Foreskin melanocyte (primary cell): ENCODE measurements at places on chromosomes 12 and 14.

DNA sequence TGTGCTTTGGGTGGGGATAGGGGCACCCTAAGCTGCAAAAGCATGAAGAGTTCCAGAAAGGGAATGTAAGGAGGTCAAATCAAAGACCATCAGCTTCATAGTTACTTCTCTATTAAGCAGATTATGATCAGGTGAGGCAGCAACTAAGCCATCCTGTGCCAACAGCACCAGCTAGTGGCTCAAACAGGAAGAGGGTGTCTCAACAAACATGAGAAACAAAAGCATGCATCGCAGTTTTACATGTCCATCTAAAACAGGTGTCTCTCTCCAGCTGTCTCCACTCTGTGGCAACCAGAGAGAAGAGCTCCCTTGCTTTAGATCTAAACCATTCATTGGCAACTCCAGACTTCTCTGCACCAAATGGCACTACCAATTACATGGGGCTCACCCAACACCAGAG is 52.9 kb downstream of the ACTN1 start:
- DNase-seq = no peak

DNA sequence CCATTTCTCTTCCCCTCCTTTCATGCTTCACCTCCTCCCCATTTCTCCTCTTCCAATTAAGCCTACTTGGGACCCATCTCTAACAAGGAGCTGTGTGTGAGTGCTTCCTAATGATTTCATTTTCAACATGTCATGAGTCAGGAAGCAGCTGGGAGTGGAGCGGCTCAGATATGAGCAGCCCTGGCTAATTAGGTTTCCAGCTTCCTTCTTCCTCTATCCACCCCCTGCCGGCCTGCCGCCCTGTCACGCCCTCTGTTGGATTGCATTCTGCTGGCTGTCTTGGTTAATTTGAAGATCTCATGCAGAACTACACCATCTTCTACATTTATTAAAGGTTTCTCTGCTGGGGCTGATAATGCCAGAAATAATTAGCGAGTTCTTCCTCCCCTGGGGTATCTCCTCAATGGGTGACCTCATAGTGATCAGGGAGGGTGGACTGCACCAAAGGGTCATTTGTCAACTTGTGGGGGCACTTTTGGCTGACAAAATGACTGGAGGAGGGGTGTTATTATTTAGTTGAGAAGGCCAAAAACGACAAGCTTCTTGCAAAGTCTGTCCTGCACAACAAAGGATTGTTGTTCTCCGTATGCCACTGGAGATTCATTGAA is 300.9 kb upstream of the SRRM4 start:
- peak; percentile 18 for DNase-seq

- no peak for DNase-seq
These were observed 101.4 kb downstream of the TTC7B start for GRCh38 chr14:90714811-90715210.

DNA sequence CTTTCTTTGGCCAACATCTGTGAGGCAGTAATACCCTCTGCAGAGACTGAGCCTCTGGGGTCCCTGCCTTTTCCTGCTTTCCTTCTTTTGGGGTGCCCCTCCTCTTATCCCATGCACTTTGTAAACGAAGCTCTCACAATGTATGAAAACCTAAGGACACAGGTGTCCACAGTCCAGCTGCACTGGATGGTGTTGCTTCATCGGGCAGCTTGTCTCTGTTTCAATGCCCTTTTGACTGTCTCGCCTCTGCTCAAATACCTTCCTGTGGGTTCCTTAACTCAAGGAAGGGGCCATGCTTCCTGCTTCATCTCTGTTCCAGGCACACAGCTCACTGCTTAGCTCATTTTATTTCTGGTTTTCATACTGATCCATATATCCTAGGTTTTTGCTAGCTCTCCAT is 6.4 kb downstream of the C1RL start:
- DNase-seq = no peak

- no peak for DNase-seq
These were observed at the start of gene MYL2 for GRCh38 chr12:110920324-110920910. Gene MYL2 (minus strand): TSS chr12:110920579. CDS start chr12:110920529, 50 bp downstream.

DNA sequence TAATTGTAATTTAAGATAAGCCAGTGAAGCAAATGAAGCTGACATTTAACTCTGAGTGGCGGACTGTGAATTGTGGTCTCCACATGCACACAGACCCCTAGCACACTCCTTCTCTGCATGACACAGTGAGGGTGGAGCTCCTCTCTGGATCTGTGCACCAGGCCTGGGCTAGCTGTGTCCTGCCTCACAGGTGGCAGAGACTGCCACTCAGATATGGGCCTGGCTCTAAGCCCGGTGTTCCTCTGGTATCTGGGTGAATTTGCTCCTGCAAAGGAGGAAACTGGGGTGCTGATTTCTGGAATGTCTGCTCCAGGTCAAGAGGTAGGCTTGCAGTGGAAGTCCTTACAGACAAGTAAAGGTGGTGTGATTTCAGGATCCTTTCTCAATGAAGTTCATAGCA is 282.4 kb downstream of the FOXN3 start:
- no peak for DNase-seq

GRCh38 chr12:75933101-75933500 is 98.5 kb downstream of the PHLDA1 start:
- DNase-seq = no peak

DNA sequence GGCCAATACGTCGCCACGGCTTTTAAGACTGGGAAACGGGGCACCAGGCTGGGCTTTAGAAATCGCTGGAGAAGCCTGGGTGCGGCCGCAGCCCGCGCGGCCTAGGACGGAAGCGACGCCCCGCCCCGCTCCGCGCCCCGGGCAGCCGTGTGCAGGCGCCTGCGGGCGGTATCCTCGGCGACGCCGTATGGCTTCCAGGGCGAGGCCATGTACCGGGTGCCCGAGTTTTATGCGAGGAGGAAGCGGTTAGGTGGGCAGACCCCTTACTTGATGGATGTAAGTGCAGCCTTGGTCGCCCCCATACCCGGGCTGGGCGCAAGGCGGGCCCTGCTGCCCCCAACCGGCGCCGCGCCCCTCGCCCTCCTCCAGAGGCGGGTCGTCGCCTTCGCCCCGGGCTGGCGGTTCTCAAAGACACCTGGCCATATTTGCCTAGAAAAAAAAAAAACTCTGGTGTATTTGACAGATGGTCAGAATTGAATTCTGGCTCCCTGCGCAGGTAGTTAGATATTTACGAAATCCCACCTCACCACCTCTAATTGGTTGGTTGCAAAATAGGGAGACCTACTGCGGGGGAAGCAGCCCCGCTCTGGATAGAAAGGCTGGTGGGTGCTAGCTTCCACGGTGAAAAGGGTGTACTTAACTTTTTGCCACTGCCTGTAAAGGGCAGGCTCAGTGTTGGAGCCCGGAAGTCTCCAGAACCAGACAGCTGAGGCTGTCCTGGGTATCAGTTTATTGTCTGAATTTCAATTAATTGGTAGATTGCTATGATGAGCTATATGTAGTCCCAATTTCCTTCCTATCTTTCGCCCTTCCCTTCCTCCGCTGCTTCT is at the start of gene PPP1R36:
Gene PPP1R36, plus strand, starts transcription at position 171 of the 830 bp plus-strand sequence. Its CDS starts 37 bp downstream, at position 208.
- no peak for DNase-seq

DNA sequence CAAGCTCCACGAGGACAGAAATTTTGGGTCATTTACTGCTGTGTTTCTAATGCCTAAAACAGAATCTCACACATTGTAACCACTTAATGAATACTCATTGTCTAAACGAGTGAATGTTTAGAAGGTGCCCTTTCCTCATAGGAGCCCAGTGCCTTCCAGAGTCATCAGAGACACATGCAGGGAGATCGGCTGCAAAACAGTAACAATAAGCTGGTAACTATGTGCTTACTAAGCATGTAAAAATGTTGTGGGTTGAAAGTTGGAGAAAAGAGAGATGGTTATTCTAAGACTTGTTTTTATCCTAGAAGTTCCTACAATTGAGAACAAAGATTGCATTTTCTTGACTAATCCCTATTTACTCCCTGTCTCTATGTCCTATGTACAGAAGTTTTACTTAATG is 7.4 kb downstream of the TESPA1 start:
- DNase-seq = peak; percentile 21

DNA sequence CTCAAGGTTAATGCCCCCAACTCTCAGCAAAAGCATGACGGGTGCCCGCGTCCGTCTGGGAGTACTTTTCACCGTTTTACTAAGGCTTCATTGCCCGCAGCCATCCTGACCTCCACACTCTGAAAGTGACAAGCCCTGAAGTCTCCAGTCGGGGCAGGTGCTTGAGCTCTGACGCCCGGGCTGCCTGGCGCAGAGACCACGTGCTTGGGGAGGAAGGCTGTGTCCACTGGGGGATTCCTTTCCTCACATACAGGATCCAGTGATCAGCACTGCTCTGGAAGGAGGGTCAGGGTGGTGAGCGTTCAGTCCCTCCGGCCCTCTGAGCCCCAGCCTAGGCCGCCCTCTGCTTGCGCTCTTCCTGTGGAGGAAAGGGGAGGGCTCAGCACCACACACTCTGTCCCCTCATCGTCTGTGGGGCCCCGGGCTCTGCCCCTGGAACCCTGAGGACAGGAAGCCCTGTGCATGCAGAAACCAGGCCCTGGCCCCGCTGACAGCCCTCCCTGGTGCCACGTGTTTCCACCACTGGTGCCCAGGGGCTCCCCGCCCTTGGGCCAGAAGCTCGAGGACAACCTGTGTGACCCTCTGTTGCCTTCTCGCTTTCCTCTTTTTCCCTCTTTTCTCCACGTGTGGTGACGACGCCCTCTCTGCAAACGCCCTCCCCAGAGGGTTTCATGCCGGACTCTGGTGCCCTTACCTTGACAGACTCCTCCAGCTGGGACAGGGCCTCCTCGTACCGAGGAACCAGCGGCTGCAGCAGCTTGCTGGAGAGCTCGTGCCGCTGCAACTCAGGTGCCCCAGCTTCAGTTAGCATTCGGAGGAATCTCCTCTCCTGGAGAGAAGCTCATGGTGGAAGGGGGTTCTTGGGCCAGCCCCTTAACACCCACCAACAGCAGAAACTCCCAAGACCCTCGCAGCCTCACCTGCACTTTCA is 4.9 kb downstream of the DDX51 start:
- no peak for DNase-seq

GRCh38 chr14:47678993-47679392 is 3.6 kb upstream of the MDGA2 start:
- DNase-seq = no peak

GRCh38 chr12:113477171-113477841 is 5.6 kb upstream of the LHX5 start:
- DNase-seq = no peak

DNA sequence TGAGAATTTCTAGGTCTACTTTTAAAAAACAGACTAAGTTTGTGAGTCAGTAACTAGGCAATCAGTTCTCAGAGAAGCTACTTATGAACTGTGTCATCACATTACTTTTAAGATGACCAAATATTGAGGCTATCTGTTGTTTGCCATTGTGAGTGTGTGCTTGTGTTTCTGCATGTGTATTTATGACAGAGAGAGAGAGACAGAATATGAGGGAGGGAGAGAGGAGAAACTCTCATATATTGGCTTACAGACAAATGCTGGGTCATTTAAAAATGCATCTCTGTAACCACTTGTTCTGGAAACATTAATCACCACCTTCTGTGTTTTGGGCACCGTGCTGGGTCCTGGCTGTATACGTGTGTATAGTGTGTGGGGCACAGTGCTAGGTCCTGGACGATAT is 161.5 kb upstream of the FRMD6 start:
- DNase-seq = no peak

GRCh38 chr14:35898217-35898775 is 72.2 kb downstream of the BRMS1L start:
- no peak for DNase-seq

GRCh38 chr14:94029265-94029664 is 3.1 kb downstream of the OTUB2 start:
- DNase-seq = no peak

- peak; percentile 16 for DNase-seq
These were observed 15.7 kb downstream of the TBX3 start for GRCh38 chr12:114668151-114668885.

- DNase-seq = no peak
These were observed 10.5 kb downstream of the RNASE10 start for GRCh38 chr14:20515846-20516245.

DNA sequence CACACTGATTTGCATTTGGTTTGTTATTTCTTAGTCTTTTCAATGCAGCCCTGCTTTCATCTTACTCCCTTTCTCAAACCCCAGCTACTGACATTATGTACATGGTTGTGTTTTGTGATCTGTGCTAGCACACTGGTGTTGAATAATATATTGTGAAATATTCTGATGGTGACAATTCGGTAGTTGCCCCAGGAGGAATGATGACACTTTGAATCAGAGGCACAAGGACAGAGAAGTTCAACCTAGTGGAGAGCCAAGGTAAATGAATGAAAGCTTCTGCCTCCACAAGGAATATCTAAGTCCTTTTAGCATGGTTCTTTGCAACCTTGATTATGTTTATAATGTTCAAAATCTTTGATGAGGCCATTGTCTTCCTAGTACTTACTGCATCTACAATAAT is 159.9 kb downstream of the PDE3A start:
- DNase-seq = no peak

DNA sequence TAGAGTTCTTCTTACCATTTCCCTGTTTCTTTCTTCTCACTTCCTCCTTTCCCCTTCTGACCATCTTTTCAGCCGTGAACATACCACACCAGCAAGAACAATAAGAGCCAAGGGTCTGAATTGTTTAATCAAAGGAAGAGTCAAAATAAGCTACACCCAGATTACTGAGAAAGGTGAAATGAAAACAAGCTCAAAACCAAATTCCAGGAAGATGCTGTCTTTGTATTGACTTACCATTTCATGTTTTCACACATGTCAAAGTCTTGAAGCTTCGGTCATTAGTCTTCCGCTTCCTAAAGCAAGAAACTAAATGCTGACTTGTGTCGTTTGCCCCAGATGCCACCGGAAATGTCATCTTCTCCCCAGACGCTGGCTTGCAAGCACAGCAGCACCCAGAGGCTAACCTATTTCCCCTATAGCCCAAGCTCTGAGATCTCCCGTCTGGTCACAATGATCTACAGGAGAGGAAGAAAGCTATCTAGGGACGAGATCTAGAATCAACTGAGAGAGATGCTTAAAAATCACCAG is 136.5 kb upstream of the AMIGO2 start:
- no peak for DNase-seq

DNA sequence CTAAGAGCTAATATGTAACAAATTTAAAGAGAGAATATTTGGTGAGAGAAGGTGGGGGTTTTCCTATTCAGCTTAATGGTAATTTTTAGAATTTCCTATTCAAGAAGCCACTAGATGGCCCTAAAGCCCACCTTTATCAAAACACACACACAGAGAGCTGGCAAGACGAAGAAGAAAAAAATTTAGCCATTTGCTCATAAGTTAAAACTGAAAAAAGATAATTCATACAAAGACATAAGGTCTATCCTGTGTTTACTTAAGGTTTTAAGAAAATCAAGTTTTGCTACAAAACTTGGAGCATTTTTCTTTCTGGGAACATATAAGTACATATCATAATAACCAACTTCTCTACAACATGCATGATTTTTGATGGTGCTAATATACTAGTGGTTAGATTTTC is 46.8 kb upstream of the PCED1B start:
- DNase-seq = peak; percentile 35

DNA sequence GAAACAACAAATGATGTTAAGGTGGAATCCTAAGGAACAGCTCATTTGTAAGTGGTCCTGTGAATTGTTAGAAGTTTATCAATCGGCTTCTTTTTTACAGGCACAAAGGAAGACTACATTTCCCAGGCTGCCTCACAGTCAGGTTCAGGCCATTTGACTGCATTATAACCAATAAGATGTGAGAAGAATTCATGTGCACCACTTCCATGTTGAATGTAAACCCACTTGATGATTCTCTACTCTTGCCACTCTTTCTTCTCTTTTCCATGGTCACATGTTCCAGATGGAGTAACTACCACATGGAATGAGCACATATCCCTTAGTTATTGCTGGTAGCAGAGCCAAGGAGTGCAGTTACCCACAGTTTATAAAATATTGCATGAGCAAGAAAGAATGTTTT is 67.1 kb upstream of the GZMB start:
- no peak for DNase-seq
